NCI-H2227 treated with DMSO at 0.1 percent for 48 hours (cell line): ENCODE measurements at places on chromosomes 5 and 9.

DNA sequence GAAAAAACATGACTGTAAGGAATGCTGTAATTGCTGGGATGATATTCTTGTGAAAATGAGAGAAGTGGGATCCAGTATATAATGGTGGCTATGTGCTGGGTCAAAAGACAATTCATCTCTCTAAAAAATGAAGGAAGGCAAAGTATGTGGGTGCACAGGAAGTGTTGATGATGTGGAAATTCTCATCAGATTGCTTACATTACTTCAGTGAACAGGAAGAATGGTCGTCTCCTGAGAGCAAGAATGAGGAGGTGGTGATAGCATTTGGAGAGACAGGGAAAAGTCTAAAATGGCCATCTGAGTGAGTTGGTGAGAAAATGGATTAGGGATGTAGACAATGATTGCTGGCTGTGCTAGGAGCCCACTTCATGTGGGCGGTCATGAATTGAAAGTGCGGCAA, 253.5 kb upstream of the NREP start:
- no peak for DNase-seq

DNA sequence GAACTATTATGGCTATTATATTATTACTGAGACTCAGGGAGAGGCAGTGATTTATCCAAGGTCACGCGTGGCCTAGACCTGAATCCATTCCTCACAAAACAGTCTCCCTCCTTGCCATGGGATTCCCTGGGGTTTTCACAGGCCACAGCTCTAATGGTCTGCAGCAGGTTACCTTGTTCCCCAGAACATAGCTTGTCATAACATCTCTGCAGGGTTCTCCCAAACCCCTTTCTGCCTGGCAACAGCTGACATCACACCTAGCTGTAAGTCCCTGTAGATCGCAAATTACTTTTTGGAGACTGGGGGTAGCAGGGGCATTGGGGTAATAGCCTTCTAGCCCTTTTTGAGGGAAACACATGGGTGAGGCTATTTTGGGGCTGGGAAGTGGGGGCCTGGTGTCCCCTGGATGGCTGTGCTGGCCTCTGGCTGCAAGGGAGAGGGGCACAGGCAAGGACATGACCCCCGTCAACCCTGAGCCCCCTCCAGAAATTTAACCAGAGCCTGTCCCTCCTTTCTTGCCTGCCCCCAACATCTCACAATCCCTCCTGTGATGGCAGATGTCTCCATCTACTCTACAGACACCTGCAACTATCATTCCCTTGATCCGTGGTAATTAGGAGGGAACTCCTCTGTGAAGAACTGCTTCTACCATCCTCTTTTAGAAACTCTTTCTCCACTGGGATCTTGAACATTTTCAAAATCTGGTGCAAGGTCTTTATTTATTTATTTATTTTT, 1.3 kb downstream of the CD74 start:
- no peak for DNase-seq

- no peak for DNase-seq
Observed at GRCh38 chr9:115204904-115205453, 87.0 kb upstream of the TNC start.

GRCh38 chr5:21219251-21219650, 1231.3 kb upstream of the CDH18 start:
- DNase-seq = no peak

DNA sequence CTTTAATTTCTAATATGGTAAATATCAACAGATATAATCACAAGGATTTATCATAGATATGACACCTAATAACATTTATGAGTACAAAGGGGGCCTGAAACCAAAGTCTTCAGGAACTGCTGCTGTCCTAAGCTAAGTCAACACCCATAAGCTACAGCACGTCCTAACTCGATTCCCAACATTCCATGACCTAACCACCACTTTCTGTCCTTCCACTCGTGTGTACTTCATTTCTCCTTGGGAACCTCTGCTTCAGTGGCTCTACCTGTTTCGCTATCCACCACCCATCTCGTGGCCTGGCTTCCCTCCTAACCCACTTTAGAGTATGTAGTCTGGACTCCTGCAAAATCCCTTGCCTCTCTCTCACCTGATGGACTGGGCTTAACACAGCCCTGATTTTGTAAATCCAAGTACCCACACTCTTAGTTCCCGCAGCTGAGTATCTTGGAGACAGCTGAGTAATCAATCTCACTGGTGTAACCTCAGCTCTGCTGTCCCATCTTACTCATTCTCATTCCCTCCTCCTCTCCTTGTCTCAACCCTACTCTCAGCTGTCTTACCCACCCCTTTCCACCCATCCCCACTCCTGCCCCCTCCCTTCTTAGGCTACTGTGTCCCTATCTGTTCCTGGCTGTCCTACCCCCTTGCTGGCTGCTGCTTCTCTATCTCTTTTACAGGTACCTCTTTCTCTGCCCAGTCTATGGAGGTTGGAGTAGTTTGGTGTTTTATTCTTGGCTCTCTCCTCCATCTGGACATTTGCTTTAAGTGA, 101.8 kb downstream of the MAST4 start:
- no peak for DNase-seq

DNA sequence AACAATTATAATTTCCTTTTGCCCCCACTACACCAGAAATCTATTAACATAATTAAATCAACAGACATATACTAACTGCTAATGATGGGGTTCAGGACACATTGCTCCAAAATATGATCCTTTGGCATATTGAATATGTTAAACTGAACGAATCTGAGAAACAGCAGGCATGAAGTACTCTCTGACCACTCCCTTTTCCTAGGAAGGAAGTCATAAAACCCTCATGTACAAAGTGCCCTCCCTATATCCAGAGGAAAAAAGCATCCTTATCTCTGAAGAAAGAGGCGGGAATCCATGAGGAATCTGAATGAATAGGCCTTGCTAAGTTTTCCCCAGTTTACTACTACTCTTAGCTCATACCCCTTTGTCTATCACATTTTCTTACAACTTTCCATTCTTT, 67.9 kb downstream of the ADAMTS6 start:
- no peak for DNase-seq

DNA sequence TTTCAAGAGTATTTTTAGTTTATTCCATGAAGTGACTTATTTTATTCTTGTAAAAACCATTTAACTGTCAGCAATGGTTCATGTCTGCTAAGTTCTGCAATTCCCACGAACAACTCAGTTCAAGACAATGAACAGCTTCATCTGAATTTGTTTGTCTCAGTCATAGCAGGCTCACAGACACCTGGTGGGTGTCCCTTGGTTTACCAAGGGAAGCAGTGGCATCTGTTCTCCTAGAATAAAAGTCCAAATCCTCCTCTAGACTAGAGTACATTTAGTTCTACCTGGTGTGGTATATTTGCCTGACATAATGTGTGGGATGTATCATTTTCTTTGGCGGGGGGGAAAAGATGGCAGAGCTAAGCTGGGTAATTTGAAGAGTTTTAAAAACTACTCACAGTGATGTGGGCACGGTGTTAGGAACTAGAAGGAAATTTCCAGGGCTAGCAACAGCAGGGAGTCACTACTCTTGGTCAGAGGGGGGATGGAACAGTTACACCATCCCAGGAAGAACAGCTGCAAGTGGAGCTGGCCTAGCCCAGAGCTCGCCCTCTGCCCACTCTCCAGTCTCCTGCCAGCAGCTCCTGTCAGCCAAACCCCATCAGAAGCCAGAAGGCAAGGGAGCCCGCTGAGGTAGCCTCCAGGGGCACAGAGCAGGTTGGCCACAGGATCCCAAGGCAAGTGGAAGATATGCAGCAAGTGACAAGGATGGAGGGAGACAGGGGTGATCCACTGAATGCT, 100.3 kb downstream of the PJA2 start:
- DNase-seq = no peak

GRCh38 chr5:106254784-106255183, 1416.0 kb downstream of the EFNA5 start:
- DNase-seq = no peak

GRCh38 chr9:26754509-26755164, 138.0 kb downstream of the CAAP1 start:
- no peak for DNase-seq

DNA sequence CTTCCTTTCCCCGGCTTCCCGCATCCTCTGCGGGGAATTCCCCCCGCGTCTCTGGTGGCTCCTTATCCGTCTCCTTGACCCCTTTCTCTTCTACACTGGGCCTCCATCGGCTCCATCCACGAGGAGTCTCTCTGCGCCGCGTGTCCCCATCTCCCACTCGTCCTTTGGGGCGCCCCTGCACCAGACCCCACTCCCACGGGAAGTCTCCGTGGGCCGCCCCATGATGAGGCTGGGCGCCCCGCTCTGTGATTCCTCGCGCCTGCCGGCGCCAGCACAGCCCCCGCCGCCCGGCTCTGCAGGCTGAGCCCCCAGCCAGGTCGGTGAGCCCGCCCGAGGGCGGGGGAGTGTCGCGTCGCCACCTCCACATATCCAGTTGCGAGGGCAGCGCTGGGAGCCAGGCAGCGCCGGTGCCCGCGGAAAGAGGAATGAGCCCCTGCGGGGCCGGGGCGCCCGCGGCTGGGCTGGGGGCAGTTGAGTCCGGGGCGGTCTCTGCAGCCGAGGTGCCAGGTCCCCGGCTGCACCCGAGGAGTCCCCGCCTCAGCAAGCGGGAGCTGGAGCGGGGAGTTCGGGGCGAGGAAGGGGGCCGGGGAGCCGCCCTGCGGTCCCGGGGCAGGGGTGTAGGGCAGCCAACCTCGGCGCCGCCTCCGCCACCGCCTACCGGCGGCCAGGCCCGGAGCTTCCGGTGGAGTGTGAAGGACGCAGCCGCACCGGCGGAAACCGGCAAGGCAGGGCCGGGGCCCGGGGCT, 2.1 kb upstream of the TRAF1 start:
- DNase-seq = peak; percentile 35

DNA sequence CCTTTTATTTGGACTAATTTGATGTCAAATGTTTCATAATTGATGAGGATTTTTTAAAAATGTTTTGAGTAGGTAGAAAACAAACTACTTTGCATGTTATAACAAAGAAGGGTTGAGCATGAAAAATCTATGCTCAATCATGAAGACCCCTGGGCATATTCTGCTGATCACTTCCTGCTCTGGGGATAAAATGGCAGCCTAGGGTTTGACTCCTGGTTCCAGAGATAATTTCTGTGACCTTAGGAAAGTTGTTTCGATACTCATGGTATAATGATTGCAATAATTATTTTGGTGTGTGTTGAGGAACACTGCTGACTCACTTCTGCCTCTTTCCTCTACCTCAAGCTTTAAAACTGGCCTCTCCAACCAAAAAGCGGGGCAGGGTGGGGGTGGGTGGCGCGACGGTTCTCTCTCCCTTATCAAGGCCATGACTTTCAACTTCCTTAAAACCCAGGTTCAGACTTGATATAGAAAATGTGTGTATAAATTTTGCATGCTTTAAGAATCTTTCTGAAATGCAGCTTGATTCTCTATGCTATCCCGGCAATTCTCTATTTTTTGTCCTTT, 6.0 kb upstream of the PIP5K1B start:
- DNase-seq = no peak

DNA sequence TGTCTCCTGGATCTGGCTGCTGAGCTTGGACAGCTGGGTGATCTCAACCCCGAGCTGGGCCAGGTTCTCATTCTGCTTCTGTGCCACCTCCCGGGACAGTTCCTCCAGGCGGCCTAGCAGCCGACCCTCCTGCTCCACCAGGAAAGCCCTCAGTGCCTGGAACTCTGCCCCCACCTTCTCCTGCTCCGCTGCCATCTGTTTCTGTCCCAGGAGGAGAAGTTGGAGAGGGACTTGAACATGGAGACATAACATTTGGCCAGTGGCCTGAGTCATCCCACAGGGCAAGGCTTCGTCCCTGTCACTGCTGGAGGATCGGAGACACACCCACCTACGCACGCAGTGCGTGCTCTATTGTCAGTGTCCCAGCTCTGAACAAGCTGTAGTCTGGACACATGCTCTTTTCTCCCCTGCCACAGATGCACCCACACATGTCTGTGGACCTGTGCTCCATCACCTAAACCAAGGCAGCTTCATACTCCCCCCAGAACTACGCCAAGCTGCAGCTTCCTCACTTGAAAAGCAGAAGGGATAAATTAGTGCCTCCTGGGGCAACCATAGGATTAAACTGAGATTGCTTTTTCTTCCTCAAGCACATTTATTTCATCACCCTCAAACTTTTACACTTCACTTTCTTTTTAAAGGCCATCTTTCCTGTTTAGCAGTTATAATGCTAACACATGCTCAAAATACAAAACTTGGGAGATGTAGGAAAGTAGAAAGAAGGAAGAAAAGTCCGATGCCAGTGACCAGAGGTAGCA, 4.9 kb downstream of the TRIM7 start:
- DNase-seq = no peak

DNA sequence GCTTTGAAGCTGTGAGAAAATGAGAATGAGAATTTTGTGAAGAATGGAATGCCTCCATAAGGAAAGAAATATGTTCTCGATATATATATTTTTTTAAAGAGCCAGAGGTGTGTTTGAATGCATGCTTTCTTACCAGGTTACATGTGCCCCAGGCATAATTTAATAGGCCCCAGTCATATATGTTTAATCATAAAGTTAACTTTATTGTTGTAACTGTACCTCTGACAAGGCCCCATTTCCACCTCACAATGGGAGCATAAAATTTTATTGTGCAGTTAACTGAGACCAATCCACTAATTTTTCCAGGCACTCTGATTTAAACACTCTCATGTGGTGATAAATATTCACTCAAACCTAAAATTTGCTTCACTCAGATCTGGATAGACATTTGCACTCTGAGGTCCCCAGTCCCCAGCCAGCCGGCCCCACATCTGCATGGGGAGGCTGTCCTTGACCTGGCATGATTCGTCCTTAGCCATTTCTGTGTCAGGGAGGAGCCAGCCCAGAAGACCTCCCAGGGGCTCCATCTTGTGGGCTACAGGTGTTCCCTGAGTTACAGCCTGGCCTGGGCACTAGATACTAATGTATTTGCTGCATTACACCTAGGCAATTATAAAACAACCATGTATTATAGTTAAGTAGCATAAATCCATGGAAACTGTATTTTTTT, 245.8 kb downstream of the MTRR start:
- DNase-seq = no peak

GRCh38 chr5:75037106-75037505, 15.3 kb downstream of the GCNT4 start:
- DNase-seq = no peak

DNA sequence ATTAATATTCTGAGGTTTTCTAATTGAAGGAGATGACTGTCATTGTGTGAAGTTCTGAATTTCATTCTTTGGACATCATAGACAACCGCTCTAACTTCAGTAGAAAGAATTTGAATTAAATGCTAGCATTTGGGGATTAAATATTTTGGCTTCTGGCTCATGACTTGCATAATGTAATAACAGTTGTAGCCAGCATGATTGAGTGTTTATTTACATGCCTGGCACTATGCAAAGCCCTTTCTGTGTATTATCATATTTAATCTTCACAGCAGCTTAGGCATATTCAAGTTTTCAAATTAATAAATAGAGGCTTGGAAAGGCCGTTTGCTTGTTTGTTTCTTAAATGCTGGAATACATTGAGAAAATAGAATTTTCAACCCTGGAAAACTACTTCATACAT, 19.6 kb upstream of the HTR1A start:
- no peak for DNase-seq

GRCh38 chr9:86767373-86767772, 179.9 kb downstream of the GAS1 start:
- no peak for DNase-seq

DNA sequence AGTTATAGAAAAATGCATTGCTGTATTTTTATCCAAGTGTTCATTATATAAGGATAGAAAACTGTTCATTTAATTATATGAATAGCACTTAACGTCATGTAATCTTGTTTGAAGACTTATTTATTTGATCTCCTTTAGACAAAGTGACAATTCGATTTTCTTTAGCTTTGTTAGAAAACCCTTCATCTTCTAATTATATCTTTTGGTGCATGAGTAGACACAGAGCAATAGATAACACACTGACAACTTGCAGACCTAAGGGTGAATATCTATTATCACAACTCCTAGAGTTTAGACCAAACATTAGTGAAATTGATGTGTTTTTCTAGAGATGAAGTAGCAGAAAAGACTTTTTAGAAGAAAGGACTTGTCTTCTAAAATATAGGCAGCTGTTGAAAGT, 446.4 kb upstream of the SEMA6A start:
- DNase-seq = peak; percentile 46
